ENCODE measurements at places on chromosomes 3 and 15.

DNA sequence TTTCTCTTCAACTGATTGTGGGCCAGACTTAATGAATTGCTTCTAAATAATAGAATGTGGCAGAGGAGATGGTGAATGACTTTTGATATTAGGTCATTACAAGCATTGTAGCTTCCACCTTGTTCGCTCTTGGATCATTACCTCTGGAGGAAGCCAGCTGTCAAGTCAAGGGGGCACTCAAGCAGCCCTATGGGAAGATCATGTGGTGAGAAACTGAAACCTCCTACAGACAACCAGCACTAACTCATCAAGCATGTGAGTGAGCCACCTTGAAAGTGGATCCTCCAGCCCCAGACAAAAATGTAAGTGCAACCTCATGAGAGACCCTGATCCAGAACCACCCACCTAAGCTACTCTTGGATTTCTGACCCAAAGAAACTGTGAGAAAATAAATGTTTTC is 109.8 kb upstream of the TBC1D5 start:
- no peak for DNase-seq

DNA sequence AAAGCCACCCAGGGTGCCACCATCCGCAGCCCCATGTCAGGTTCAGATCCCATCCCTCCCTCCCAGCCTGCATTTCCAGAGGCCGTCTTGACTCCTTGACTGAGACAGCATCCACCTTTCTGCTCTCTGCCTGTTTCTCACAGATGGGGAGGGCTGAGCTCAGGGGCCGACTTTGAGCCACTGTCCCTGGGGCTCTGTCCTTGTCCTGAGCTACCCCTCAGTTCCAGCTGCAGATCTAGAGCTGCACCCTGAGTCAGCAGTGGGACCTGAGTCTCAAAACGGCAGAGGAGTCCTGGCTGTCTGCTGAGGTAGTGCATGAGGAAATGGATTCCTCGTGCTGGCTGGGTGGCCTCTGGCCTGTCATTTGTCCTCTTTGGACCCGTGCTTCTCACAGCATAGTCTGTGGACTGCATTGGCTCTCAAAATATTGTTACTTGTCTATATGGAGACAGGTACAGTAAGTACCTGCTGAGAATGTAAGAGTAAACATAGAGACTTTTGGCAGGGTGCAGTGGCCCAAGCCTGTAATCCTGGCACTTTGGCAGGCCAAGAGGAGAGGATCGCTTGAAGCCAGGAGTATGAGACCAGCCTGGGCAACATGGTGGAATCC is 22.3 kb downstream of the RPLP1 start:
- DNase-seq, result no peak

DNA sequence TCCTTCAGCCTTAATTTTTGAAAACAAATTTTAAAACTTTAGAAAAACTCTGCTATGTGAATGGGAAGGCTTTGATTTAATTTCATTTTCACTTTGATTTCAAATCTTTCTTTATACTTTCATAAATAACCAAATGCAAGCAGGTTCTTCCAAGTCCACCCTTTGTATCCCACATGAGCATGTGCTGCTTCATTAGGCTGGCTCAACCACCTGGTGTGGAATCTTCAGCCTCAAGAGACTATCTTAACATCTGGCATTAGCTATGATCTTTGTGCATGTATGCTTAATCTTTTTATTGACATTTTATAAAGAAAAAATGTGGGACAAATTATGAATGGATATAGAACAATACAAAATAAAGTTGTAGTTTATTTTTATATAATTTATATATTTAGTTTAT is 81.8 kb upstream of the MLF1 start:
- no peak for DNase-seq

GRCh38 chr3:72390841-72391240 is 457.4 kb downstream of the SHQ1 start:
- DNase-seq, result no peak

- DNase-seq, result no peak
Measured at GRCh38 chr15:57251941-57252340, 124.4 kb upstream of the CGNL1 start.

DNA sequence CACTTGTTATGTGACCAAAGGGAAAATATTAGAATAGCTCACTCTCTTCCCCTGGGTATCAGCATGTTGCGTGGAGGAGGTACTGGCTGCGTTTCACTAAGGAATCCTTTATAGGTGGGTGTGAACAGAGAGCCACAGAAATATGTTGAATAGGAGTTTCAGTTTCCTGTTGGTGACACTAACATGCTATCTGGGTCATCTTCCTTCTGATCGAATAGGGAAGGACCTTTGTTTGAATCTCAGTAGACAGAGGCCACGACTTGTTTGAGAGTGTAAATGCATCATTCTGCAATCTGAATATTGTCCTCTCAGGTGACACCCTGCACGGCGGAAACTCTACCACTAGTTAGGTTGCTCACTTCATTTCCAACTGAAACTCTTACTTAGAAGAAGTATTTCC is 157.9 kb upstream of the SLC2A2 start:
- no peak for DNase-seq

GRCh38 chr3:70298385-70298784 is 14.1 kb downstream of the MDFIC2 start:
- no peak for DNase-seq

- DNase-seq, result no peak
Measured at GRCh38 chr15:98888820-98889479, 118.6 kb downstream of the PGPEP1L start.
